ENCODE measurements at places on chromosomes 12 and 14. TPM values are rescaled to one million over a fixed set of nuclear protein-coding genes. Genes with fewer than 3 reads are reported as not detected.

Gene TSPAN11
- 14.1 TPM for total RNA-seq

Gene PSME1
- total RNA-seq = 112 TPM

Gene TXNDC16
- total RNA-seq = 10.2 TPM

Gene TMEM229B
- 4.8 TPM for total RNA-seq

Gene KRT8
- 34.5 TPM for total RNA-seq

Gene PLA2G1B
- 0.91 TPM for total RNA-seq

Gene NDUFA9
- 47.9 TPM for total RNA-seq

Gene TCL1B
- not detected for total RNA-seq

Gene CCDC175
- total RNA-seq = 1.1 TPM

Gene FGD4
- total RNA-seq = 40.4 TPM

Gene TAS2R46
- 3.3 TPM for total RNA-seq

Gene NGB
- total RNA-seq = not detected

Gene KRT74
- not detected for total RNA-seq

Gene C12orf54
- total RNA-seq = not detected

Gene IRF9
- total RNA-seq = 117 TPM

Gene GOLGA3
- total RNA-seq = 83.1 TPM

Gene RNASE3
- total RNA-seq = not detected

Gene CARMIL3
- 0.42 TPM for total RNA-seq

Gene APOF
- total RNA-seq = not detected

Gene PLD4
- 0.62 TPM for total RNA-seq

Gene BBOF1
- 6.3 TPM for total RNA-seq

Gene APAF1
- total RNA-seq = 14.3 TPM

Gene BMAL2
- 18.1 TPM for total RNA-seq

Gene SBNO1
- 25.6 TPM for total RNA-seq

Gene VRTN
- total RNA-seq = not detected

Gene C12orf50
- 0.32 TPM for total RNA-seq

Gene ANKS1B
- 30.0 TPM for total RNA-seq

Gene ADAM20
- 3.8 TPM for total RNA-seq

Gene RNU6-7
- total RNA-seq = not detected

Gene TMTC1
- total RNA-seq = 69.4 TPM

Data from aorta (tissue), 5 donors.